ENCODE measurements at places on chromosomes 4 and X.

GRCh38 chrX:12791257-12792228 lies at the start of gene PRPS2:
Gene PRPS2, plus strand, starts transcription at chrX:12791412. Its CDS starts 86 bp downstream, at chrX:12791498.
- DNase-seq: no peak

- DNase-seq: no peak
These were observed 20.7 kb upstream of the CTSO start for GRCh38 chr4:155974476-155974749.

DNA sequence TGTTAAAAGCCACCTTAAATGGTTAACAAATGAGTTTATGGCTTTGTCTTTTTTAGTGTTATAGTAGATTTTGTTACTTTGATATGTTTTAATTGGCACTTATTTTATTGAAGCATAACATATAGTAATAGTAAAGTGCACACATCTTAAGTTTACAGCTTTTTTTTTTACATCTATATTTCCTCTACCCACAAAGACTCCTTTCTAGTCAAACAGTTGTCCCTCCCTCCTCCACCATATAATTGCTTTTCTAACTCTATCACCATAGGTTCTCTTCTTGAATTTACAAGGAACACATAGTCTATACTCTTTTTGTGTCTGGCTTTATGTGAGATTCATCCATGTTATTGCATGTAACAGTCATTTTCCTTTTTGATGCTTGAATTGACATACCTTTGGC lies 71.5 kb downstream of the PDK3 start:
- no peak for DNase-seq

GRCh38 chr4:113641025-113641431 lies 120.5 kb downstream of the CAMK2D start:
- DNase-seq: no peak

GRCh38 chr4:151004222-151004621 lies 10.9 kb downstream of the LRBA start:
- DNase-seq: no peak

DNA sequence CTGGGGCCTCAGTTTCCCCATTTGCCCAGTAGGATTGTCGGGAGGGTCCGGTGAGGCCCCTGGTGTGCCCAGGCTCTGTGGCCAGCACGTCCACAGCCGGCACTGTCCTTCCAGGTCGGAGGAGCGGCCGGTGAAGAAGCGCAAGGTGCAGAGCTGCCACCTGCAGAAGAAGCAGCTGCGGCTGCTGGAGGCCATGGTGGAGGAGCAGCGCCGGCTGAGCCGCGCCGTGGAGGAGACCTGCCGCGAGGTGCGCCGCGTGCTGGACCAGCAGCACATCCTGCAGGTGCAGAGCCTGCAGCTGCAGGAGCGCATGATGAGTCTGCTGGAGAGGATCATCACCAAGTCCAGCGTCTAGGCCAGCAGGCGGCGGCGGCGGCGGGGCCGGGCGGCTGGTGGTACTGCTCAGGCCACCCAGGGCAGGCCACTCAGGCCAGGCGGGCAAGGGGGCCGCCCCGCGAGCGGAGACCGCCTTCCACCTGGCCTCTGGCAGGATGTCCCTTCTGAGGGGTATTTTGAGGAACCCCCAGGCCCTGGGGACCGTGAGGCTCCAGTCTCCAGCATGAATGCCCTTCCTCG lies 6.7 kb downstream of the MSANTD1 start:
- DNase-seq: no peak

DNA sequence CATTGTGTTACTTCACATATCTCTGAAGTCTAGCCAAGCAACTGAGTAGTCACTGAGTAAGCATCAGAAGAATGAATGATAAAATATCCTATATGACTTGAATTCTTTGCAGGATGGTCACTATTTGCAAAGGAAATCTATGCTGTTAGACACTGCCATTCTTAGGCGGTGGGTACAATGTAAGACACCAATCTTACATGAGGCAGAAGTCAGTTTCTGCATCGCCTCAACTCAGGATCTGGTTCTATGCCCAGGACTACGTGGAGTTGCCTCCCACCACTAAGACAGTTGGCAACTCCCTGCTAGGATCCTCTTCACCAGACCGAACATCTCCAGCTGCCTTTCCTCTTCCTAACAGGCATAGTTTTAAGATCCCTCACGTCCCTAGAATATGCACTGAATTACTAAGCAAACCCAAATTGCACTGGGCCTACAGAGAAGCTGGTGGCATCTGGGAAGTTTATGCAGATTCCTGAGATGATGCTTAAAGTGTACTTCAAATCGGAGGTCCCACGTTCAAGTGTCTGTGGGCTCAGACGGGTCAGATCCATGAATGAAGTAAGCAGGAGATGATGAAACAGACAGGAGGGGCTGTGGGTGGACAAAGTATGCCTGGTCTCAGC lies 45.6 kb downstream of the SEL1L3 start:
- no peak for DNase-seq

- DNase-seq: no peak
These were observed 31.0 kb upstream of the TLR3 start for GRCh38 chr4:186037692-186038658.

GRCh38 chr4:56261027-56261426 lies 126.3 kb downstream of the AASDH start:
- no peak for DNase-seq

GRCh38 chrX:11117745-11118144 lies 6.6 kb downstream of the HCCS start:
- DNase-seq: no peak

GRCh38 chr4:38092701-38093100 lies 132.5 kb downstream of the PTTG2 start:
- DNase-seq: no peak

DNA sequence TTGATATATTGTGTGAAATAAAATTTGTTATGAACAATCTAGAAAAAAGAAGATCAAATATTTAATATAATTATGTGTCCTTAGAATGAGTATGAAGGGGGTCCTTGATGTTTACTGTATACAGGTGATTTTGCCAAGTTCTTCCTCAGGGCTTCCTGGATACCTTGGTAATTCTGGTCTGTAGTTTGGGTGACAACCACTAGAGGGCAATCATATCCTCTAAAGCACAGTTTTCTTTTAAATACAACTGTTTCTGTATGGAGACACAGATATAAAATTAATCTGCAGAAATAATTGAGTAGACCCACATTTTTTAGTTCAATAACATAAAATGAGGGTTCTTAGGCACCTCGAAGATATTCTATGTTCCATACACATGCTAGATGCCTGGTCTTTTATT lies 157.7 kb downstream of the SPANXN1 start:
- DNase-seq: no peak

GRCh38 chr4:143711543-143712154 lies 11.2 kb upstream of the FREM3 start:
- DNase-seq: no peak

DNA sequence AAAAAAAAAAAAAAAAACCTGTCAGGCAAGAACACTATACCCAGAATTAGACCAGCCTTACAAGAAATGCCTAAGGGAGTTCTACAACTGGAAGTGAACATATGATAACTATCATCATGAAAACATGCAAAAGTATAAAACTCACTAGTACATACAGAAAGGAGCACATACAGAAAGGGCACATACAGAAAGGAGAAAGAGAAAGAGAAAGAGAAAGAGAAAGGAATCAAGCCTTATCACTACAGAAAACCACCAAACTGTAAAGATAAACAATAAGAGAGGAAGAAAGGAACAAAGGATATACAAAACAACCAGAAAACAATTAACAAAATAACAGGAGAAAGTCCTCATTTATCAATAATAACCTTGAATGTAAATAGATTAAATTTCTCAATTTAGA lies 50.4 kb downstream of the PHKA1 start:
- no peak for DNase-seq

DNA sequence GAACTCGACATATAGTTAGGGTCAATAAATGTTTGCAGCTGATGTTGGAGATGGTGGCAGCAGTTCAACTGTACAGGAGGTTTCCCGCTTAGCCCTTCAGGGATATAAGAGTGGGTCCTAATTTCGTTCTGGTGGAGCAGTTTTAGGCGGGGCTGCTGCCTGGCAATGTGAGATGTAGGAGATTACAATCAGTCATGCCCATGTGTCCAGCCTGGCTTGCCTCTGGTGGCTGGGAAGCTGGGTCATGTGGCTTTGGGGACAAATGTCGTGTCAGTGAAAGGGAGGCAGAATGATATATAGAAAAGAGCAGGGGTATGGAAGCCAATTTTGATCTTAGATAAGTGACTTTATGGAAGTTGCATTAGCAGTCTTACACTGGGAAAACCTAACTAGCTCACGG lies 129.4 kb downstream of the CLCN4 start:
- no peak for DNase-seq

- no peak for DNase-seq
These were observed 4.9 kb downstream of the ZNF275 start for GRCh38 chrX:153338836-153339235.

DNA sequence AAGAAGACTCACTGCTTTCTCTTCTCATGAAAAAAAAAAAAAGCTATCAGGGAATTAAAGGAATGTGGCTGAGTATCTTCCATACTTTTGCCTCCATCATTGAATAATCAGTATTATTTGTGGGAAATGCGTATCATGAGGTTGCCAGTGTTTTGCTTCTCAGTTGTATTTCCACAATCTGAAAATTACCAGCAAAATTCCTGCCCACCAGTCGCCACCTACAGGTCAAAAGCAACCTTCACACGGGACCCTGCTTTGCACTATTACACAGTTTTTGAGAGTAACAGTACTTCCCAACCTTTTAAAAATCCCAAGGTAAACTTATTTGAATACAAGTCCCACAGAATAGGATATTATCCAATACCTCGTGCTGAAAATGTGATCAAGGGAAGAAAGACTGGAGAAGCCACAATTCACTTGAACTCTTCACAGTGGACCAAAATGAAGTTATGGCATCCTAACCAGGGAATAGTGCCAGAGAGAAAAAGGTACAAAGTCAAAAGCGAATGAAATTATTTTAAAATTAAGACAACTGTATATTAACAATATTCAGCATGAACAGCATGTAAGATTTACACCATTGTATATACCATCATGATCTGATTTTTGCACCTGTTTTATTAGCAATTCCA lies 30.4 kb downstream of the PGRMC1 start:
- DNase-seq: no peak

- no peak for DNase-seq
These were observed 19.8 kb upstream of the TASL start for GRCh38 chrX:30597216-30598012.

DNA sequence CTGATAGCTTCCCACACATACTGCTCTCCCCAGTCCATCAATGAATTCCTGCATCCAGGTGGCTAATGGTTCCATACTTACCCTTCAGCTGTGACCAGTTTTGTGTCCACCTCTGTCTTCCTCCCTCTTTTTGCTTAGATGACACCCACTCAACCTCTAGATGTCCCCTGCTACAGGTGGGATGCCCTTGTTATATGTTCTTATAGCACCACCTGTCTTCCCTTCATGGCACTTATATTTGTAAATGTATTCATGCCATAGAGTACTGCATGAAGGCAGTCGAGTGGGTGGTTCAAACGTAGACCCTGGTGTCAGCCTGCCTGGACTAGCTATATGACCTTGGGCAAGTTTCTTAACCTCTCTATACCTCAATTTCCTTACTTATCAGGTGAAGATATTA lies 6.5 kb upstream of the USP46 start:
- no peak for DNase-seq

DNA sequence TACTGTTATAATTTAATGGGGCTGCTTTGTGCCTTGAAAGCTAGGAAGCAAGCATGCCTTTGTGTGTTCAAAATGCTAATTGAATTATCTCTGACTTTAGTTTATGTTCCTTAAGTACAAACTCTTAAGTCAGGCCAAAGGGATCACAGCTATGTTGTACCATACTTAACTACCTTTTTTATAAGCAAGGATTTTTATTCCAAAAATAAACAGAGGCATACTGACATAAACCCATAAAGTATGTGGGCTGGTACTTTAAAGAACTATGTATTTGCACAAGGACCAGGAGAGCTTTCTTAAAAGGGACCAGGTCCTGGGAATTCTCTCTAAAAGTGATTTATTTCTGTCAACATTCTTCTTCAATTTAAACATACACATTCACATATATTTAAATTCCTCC lies 57.8 kb upstream of the HCCS start:
- no peak for DNase-seq

- no peak for DNase-seq
These were observed 1.9 kb downstream of the ARHGAP10 start for GRCh38 chr4:147733716-147734344.

DNA sequence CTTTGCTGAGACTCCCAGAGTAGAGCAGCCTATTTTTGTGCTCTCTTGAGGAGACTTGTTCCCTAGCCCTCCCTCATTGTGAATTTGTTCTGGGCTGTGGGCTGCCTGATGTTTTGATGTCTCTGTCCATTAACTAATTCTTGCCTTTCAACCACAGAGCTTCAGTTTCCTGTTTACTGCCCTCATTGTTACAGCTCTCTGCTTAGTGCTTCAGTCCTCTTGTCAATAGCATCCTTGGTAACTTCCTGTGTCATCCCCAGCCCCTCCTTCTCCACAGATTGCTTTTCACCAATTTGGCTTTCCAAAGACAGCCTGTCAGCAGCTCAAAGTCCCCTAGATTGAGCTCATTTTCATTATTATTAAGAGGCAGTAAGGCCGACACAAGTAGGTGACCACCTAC lies 69.9 kb downstream of the COX7B2 start:
- DNase-seq: no peak

DNA sequence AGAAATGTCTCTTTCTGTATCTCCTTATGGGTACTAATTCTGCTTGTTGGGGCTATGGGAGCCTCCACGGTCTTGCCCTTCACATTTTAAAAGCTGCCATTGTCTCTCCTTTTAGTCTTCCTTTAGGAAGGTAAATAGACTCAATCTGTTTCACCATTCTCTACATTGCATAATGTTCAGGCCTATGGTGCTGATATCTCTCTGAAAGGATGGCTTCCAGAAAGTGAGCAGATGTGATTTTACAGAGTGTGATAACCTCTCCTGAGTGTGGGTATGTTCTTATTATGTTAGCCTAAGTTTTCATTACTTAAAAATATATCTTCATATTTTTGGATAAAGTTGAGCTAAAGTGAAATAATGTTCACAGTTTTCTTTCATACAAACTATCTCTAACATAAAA lies 254.0 kb upstream of the PITX2 start:
- DNase-seq: no peak

- no peak for DNase-seq
These were observed 74.2 kb downstream of the CLDN34 start for GRCh38 chrX:10041383-10041782.

GRCh38 chrX:102669526-102669925 lies 18.2 kb downstream of the GPRASP1 start:
- no peak for DNase-seq

- no peak for DNase-seq
These were observed 94.9 kb downstream of the TENM3 start for GRCh38 chr4:182338063-182338462.

DNA sequence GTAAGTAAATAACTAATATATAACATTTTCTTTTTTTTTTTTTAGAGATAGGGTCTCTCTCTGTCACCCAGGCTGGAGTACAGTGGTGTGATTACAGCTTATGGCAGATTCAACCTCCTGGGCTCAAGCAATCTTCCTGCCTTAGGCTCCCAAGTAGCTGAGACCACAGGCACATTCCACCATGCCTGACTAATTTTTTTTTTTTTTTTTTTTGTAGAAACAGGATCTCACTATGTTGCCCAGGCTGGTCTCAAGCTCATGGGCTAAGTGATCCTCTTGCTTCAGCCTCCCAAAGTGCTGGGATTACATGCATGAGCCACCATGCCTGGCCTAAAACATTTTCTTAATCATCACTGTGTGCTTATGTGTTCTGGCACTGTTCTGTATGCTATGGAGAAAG lies 32.8 kb downstream of the MGARP start:
- DNase-seq: no peak

- DNase-seq: no peak
These were observed 15.6 kb upstream of the MBNL3 start for GRCh38 chrX:132504417-132504816.
